ENCODE measurements at places on chromosomes 13 and 19.

- DNase-seq: no peak
Observed at GRCh38 chr13:51823863-51824262, 19.9 kb upstream of the DHRS12 start.

DNA sequence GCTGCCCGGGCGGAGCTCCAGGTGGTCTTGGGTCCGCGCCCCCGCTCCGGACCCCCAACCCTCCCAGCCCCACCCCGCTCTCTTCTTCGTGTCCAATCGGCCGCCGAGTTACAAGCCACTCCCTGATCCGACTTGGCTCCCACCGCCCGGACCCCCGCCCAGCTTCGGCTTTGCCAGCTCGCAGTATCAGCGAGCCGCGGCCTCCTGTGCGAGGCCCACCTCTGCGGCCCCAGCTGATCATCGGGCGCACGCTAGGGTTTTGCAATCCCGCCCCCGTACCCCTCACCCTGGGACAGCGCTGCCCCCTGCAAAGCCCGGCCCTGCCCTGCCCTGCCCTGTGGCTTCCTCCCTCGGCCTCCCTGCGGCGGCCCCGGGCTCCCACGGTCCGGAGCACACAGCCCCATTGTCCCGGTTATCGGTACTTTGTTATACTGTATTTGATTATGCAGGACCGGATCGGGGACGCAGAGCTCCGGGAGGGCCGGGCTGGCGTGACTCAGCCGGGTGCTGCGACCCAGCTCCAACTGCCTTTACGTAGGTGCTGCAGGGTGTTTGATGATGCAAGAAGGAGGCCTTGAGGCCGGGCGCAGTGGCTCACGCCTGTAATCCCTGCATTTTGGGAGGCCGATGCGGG is 598 bp upstream of the LPAR2 start:
- DNase-seq: peak; percentile 8

DNA sequence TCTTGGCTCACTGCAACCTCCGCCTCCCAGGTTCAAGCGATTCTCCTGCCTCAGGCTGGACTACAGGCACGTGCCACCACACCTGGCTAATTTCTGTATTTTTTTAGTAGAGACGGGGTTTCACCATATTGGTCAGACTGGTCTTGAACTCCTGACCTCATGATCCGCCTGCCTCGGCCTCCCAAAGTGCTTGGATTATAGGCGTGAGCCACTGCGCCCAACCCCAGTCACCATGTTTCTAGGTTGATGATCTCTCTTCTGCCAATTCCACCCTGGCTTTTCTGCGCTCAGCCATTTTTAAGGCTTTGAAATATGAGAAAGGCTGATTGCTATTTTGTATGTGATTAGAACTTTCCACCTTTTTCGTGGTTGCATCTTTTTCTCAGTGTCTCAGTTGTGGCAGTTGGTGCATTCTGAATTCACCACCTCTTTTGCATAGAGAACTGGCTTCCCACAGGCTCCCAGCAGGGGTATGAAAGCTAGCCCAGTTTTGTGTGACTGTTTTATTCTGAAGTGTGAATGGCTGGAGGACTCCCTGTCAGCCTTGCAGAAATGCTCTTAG is 15.5 kb downstream of the CEACAM1 start:
- no peak for DNase-seq

- no peak for DNase-seq
Observed at GRCh38 chr19:45450012-45450333, 17.8 kb upstream of the FOSB start.

DNA sequence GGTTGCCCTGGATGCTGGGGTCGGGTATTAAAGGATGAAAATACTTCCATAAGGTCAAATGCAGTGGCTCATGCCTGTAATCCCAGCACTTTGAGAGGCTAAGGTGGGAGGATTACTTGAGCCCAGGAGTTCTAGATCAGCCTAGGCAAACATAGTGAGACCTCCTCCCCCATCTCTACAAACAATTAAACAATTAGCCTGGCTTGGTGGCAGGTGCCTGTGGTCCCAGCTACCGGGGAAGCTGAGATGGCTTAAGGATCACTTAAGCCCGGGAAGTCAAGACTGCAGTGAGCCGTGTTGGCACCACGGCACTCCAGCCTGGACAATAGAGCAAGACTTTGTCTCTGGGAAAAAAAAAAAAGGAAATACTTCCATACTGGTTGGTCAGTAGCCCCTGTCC is 1.5 kb downstream of the KLK11 start:
- no peak for DNase-seq

DNA sequence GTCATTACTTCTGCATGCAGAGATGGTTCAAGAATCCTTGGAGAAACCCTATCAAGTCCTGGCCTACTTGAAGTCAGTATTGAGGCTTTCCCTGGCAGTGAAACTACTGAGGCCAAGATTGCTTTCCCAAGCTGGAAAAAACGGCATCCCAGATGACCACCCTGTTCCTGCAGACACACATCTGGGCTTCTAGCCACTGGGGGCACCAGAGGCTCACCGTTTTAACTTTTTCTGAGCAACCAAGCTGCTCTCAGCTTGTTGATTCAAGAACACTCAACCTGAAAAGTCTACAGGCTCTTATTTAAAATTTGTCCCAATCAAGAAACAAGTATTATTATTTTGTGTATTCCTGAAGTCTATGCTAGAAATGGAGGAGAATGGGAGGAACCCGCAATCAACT is 66.6 kb downstream of the SPRYD7 start:
- DNase-seq: peak; percentile 18

DNA sequence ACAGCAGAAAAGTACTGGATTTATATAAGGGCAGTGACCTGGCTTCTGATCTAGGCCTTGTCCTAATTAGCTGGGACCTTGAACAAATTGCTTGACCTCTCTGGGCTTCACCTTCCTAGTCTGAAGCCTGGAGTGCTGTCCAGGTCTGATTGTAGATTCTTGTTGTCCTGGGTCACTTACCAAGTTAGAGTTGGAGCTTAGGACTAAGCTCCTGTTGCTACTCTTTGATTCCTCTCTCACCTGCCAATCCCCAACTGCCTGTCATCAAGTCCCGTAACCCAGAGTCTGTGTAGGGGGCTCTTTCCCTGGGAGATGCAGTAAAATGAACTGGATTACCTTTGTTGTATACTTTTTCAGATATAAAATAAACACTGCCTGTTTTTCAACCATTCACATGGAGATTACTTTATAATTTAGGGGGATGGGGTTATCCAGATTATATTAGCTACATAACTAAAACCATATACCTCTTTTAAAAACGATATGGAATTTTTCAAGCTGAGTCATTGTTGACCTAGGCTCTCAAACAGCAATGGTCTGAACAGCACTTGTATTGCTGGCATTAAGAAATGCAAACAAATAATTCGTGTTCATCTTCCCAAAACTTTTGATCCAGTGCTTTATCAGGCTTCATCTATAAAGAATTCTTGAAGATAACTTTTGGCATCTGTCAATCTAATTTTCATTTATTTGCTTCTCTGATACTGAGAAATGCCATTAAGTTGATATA is 5.8 kb downstream of the ARHGAP35 start:
- peak; percentile 71 for DNase-seq

DNA sequence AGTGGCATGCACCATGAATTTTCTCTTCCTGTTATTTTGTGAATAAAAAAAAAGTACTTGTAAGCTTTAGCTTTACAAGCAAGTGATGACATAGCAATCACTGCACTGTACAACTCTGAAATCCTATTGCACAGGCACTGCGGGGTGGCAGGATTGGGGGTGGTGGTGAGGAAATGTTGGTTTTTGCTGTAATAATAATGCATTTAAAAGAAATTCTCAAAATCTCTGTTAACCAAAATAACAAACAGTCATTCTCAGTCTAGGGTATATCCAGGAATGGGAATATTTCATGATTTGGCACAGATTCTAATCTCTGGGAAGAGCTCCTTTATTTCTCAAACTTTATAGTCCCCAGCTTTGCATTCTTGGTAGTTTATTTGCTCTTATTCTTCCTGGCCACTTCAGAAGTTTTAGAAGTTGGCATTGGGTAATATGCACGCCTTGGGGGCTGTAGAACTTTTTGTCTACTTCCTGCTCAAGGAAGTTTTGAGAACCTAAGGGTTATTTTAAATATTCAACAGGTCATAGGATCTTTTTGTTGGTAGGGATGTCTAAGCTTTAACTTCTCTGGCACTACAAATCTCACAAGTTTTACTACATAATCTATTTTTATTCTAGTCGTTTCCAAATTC is 353.0 kb upstream of the KLF12 start:
- peak; percentile 32 for DNase-seq

GRCh38 chr13:62932256-62932883 is 1516.7 kb upstream of the PCDH20 start:
- DNase-seq: peak; percentile 17

DNA sequence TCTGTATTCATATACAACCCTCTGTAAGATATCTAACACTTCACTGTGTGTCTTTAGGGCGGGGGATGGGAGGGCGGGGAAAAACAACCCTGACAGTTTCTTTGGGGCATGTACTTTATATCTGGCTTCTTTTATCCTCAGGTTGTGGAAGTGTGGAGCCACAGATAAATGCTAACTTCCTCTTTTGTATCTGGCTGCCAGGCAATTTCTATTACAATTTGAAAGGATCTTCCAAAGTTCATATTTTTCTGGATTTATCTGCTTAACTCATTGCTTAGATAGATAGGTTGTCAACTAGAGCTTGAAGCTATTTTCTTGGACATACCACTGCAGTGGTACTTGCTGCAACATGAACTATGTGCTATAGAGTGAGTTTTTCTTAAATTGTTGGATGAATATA is 393.0 kb downstream of the LMO7 start:
- DNase-seq: no peak

DNA sequence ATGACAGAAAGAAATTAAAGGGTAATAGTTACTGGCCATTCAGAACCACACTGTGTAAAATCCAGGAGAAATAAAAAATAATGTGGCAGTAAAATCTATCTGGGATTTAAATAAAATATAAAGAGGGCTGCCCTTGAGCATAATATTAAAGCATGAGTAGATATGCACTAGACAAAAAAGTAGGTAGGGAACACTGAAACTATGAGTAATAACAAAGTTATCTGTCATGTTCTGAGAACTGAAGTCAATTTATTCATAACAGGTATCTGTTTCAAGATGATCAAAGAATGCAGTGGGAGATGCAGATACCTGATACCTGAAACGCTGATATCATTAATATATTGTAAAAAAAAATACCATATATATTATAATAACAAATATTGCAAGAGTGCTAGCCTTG is 1672.0 kb downstream of the SLITRK5 start:
- DNase-seq: no peak

- DNase-seq: no peak
Observed at GRCh38 chr13:98765996-98766519, 13.6 kb upstream of the SLC15A1 start.

DNA sequence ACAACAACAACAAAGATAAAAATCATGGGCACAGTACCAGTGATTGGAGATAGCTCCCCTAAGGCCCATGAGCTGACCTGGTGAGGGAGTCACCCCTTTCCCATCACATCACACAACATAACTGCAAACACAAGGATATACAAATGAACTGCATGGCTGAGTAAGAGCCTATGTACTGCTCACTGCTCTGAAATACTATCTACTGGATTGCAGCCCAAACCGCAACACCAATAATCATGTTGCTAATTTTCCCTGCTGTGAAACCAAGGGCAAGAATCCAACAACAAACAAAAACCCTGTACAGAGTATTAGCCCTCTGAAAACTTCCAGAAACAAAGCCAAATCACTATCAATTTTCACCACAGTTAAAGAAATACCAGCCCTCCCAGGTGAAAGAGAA is 1893.2 kb downstream of the PCDH9 start:
- peak; percentile 46 for DNase-seq

DNA sequence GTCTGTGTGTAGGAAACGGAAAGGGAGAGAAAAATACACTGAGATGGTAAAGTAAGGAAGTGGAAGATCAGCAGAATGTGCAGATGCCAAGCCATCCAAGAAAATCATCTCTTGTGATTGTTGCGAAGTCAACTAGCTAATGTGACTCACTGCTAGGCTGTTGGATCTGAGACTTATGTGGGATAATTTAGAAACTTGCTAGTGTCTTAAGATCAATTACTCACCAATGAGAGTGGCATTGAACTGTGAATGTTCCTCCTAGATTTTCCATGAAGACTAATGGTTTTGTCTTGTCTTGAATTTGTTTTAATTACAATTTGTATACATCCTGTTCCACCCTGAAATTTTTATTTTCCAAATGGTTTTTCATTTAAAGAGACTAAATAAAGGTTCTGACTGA is 771.6 kb downstream of the EFNB2 start:
- peak; percentile 15 for DNase-seq

DNA sequence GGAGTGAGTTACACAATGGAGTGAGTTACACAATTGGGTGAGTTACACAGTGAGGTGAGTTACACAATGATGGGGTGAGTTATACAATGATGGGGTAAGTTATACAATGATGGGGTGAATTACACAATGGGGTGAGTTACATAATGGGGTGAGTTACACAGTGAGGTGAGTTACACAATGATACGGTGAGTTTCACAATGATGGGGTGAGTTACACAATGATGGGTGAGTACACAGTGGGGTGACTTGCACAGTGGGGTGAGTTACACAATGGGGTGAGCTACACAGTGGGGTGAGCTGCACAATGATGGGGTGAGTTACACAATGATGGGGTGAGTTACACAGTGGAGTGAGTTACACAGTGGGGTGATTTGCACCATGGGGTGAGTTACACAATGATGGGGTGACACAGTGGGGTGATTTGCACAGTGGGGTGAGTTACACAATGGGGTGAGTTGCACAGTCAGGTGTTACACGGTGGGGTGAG is 52.5 kb upstream of the GAS6 start:
- no peak for DNase-seq

All from fibroblast of skin of back (primary cell).